Stromal cell of bone marrow (primary cell): ENCODE measurements at places on chromosomes 7 and 10.

GRCh38 chr7:155702616-155703015, 58.2 kb downstream of the RBM33 start:
- DNase-seq = no peak

GRCh38 chr7:15581352-15581951, 19.6 kb upstream of the AGMO start:
- no peak for DNase-seq

- DNase-seq = no peak
Measured at GRCh38 chr10:77542710-77543259, 94.8 kb downstream of the KCNMA1 start.

- no peak for DNase-seq
Measured at GRCh38 chr7:15554744-15555143, 7.1 kb downstream of the AGMO start.

- peak; percentile 70 for DNase-seq
Measured at GRCh38 chr10:31262672-31263071, 56.3 kb upstream of the ZEB1 start.

GRCh38 chr10:24722676-24723385, 856 bp downstream of the ARHGAP21 start:
- DNase-seq = peak; percentile 28
